ENCODE measurements at places on chromosomes 16 and 17. TPM values are rescaled to one million over a fixed set of nuclear protein-coding genes. Genes with fewer than 3 reads are reported as not detected.

DNA sequence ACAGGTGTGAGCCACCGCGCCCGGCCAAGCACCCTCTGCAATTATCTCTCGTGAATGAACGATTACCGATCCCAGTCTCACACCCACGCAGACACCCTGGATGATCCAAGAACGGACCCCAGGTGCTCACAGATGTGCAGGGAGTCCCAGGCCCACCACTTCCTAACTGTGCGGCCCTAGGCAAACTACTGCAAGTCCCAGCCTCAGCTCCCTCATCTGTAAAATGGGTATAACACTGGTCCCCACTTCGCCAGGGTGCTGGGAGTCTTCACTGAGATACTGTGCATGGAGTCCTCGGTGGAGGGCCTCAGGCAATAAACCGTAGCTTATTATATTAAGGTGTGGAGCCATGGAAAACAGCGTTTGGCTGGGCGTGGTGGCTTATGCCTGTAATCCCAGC, 21.6 kb upstream of the PITPNA start:
- no peak for DNase-seq

GRCh38 chr16:80369138-80369958, 171.4 kb upstream of the DYNLRB2 start:
- no peak for DNase-seq

- DNase-seq, result no peak
These were observed 116.5 kb downstream of the ZNF423 start for GRCh38 chr16:49739381-49739780.

- no peak for DNase-seq
These were observed 111.2 kb downstream of the ARHGAP44 start for GRCh38 chr17:12900474-12900873.

DNA sequence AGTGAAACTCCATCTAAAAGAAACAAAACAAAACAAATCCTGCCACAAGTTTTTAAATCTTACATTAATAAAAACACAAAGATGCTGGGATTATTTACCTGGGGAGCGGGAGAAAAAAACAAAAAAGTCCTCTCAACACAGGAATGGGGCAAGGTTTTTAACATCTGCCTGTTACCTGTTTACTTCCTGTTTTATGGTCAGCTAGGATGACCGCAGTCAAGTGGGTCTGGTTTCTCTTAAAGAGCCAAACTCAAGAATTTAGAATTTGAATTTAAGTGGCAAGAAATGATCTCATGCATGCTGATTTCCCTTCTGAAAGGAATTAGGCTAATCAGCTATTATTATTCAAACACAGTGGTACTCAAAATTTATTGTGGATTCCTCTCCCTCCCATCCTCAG, 39.7 kb upstream of the TBC1D3K start:
- DNase-seq, result no peak

- peak; percentile 96 for DNase-seq
These were observed at the start of gene DHX58 for GRCh38 chr17:42112552-42113176. DHX58 (minus strand) TSS chr17:42112714; CDS start chr17:42111892, 822 bp downstream.

GRCh38 chr17:43094129-43094835, 30.9 kb downstream of the BRCA1 start:
- no peak for DNase-seq

DNA sequence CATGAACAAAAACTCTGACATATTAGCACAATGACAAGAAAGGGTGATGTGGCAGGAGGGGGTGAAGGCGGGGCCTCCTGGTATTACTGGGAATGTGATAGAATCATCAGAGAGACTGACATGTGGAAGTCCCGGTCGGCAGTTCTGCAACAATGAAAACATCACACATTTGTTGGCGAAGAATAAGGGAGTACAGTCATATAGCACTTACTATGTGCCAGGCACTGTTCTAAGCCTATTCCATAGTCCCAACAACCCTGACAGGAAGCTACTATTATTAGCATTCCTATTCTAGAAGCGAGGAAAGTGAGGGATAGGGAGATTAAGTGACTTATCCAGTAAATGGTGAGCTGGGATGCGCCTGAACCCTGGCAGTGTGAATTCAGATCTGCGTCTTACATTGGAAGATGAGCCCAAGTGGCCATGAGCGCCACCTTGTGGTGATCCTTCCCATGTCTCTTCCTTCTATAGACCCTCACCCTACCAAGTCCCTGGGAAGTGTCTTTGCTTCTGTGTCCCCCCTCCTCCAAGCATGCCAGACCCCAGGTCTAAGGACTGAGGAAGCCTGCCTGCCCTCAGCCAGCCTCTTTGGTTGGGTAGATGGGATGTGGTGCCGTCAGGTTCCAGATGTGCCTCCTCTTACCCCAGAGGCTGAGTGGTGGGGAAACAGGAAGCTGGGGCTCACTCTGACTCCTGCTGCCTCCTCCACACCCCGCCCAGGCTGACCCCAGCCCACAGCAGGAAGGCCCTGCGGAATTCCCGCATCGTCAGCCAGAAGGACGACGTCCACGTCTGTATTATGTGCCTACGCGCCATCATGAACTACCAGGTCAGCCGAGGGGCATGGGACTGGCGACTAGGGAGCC, 14.0 kb downstream of the FMNL1 start:
- DNase-seq, result peak; percentile 88

The EZH1 gene
- total RNA-seq, result 52.6 TPM

The PRR35 gene
- not detected for total RNA-seq

The SLFN14 gene
- total RNA-seq, result not detected

The PABPN1L gene
- total RNA-seq, result not detected

The CCL23 gene
- total RNA-seq, result not detected

The OTOA gene
- total RNA-seq, result 0.07 TPM

Data from Karpas-422 (cell line).